ENCODE measurements at places on chromosomes 2 and 18.

DNA sequence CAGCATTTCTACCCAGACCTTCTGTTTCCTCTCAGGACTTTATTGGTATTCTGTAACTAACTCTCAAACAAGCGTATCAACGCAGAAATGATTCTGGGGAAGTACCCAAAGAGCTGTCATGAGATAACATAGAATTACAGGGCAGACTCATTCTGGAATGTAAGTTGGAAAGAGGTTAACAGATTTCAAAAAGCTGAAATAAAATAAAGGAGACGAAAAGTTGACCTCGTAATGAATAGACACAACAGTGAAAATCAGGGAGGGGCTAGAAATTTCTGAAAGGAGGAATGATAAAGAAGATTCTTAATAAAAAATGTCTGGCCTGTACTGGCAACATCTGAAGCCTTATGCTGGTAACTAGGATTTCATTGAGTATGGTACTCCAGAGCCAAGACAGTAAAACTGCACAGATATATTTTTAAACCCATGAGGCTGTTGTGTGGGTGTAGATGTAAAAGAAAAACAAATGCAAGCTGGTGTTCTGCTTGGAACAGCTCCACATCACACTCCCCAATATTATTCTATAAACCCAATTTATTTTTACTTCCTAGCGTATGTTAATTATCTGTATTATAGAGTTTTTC is 23.9 kb downstream of the RBMS1 start:
- DNase-seq = no peak

- DNase-seq = no peak
These were observed 15.2 kb upstream of the NT5DC4 start for GRCh38 chr2:112705575-112705974.

- DNase-seq = no peak
These were observed 5.6 kb upstream of the CENPA start for GRCh38 chr2:26780203-26780760.

GRCh38 chr18:39481281-39481680 is 1915.7 kb upstream of the CELF4 start:
- DNase-seq = no peak

GRCh38 chr2:37599688-37600525 is 71.5 kb downstream of the CDC42EP3 start:
- DNase-seq = no peak

GRCh38 chr2:44349506-44349905 is 11.8 kb downstream of the PREPL start:
- DNase-seq = no peak

- no peak for DNase-seq
These were observed 29.9 kb upstream of the PPP1CB start for GRCh38 chr2:28721601-28722191.

DNA sequence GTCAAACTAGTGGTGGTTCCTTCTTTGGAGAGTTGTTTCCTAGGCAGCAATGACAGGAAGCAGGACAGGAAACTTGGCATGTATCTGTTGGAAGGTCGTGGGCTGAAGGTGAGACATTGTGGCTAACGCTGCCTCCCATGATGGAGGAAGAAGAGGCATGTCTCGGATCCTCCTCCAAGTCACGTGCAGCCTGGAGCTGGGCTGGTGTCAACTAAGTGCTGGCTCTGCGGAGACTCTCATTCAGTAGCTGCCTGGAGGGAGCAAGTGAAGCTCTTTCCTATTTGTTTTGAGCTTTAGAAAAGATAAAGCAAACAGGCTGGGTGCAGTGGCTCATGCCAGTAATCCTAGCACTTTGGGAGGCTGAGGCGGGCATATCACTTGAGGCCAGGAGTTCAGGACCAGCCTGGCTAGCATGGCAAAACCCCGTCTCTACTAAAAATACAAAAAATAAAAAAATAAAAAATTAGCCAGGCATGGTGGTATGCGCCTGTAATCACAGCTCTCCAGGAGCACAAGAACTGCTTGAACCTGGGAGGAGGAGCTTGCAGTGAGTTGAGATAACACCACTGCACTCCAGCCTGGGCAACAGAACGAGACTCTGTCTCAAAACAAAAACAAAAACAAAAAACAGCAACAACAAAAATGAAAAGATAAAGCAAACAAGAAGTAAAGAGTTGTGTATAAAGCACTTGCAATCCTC is 28.2 kb upstream of the INO80C start:
- DNase-seq = no peak

DNA sequence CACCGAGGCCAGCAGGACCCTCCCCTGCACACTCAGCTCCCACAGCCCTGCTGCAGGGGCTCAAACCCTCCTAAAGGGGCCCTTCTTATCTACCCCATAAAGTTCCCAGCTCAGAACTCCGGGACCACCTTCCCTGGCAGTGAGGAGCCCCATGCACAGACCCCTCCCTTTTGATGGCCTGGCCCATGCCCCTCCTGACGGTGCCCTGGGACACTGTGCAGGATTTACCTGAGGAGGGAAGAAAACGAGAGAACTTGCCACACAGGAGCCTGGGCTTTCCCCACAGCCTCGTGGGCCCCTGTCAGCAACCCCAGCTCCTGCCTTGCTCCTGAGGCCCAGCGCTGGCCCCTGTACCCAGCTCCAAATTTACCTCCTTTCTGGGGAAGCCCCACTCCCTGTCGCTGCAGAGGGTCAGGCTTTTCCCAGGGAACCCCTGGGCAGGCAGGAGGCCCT is 206.3 kb upstream of the SALL3 start:
- DNase-seq = no peak

DNA sequence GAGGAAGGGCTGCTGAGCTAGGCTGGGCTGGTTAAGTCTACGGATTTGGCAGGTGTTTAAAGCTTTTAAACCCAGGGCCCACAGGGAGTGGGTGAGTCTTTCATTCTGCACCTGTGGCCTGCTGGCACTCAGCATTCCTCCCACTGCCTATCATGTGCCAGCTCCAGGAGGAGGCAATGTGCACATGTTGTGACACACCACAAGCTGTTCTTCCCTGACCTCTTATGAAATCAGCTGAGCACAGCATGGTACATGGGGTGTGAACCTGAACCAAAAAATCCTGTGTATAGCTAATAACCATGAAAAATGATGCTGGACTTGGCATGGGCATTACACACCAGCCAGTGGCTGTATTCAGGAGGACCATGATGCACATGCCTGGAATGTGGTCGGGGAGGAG is 297.9 kb upstream of the MMADHC start:
- no peak for DNase-seq

DNA sequence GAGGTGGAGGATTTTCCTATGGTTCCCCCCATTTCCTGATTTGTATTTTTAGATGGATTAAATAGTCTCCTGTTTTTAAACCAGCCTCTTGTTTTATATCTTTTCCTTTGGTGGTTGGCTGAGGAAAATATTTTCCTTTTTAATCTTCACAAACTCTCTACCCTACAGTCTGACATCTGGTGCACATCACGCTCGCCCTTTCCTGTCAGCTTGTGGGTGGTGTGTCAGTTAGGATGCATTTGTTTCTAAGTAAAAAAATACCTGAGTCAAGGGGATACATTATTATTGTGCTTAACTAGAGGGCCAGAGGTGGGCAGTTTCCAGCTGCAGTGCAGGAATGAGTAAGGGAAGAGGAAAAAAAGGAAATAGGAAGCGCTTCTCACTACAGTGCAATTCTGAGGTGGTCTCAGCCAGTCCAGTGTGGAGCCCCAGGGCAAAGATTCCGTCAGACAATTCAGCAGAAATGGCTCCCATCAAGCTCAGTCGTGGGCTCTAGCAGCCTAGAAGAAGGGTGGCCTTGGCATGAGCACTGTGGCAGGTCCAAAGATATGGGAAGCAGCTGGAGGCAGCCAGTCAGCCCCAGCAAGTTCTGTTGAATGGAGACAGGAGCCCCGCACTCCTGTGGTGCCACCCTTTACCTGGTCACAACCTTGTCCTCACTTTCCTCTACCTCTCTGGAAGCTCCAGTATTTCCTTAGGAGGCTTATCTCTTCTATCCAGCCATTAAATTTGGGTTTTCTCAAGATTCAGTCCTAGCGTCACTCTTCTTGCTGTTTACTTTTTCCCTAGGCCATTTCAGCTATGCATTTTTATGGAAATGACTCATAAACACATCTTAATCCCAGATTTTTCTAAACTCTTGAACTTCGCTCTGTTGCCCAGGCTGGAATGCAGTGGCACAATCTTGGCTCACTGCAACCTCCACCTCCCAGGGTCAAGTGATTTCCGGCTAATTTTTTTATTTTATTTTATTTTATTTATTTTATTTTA is 18.5 kb downstream of the SFTPB start:
- DNase-seq = no peak

GRCh38 chr18:13032173-13032572 is 41.0 kb downstream of the CEP192 start:
- DNase-seq = no peak

GRCh38 chr2:181576431-181576830 is 80.5 kb downstream of the CERKL start:
- DNase-seq = no peak

- no peak for DNase-seq
These were observed 24.8 kb downstream of the CCT7 start for GRCh38 chr2:73258913-73259215.

DNA sequence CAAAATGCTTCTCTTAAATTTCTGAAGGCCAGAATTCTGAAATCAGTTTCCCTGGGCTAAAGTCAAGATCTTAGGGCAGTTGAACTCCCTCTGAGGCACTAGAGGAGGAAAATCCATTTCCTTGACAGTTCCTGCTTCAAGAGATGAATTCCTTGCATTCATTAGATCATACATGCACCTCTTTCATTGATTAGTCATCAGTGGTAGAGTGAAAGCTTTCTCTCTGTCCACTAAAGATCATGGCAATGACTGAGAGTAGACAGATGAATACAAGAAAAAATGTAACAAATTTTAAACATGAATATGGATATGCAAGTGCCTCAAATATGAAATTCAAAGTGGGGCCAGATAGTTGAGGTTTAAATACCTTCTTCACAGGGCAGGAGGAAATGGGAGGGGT is 693.4 kb upstream of the TMEFF2 start:
- DNase-seq = no peak

DNA sequence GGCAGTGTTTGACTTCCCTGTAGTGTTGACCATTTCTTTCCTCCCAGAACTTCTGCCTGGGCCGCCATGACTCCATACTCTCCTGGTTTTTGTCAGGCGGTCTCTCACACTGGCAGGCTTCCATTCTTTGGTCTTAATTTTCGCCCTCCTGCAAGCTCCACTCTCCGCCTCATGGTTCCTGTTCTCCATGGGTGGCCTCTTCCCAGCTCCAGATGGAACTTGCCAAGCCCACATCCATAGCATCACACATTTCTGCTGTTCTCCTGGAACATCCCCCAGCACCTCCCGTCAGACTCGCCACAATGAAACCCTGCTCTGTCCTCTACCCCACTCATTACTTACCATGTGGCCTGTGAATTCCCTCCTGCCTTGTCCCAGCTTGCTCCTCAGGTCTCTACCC is 896 bp upstream of the AFF3 start:
- no peak for DNase-seq

GRCh38 chr18:3171631-3172030 is 48.1 kb downstream of the MYOM1 start:
- DNase-seq = no peak

DNA sequence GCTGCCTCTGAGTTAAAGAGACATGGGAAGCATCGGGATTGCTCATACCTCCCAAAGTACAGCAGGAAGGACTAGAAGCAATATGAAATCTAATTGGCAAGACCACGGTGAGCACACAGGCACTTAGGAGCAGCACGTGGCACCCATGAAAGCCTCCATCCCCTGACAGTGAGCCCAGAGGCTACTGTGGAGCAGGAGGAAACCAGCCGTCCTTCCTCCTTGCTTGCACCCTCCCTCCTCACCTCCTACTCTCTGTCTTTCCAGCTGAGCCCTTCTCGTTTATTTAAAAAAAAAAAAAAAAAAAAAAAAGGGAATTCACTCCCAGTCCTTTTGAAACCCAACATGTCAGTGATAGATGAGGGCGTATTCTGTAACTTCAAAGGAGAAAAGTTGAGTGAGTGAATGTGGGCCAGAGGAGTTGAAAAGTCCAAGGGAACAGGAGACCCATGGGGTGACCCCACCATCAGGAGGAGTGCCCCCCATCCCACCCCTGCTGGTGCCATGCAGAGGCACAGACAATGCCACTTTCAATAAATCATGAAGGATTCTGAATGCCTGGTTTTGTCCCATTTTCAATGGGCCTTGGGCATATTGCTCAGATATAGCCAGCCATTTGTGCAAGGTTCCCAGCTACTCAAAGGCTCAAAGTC is 96.6 kb upstream of the ALPP start:
- no peak for DNase-seq

DNA sequence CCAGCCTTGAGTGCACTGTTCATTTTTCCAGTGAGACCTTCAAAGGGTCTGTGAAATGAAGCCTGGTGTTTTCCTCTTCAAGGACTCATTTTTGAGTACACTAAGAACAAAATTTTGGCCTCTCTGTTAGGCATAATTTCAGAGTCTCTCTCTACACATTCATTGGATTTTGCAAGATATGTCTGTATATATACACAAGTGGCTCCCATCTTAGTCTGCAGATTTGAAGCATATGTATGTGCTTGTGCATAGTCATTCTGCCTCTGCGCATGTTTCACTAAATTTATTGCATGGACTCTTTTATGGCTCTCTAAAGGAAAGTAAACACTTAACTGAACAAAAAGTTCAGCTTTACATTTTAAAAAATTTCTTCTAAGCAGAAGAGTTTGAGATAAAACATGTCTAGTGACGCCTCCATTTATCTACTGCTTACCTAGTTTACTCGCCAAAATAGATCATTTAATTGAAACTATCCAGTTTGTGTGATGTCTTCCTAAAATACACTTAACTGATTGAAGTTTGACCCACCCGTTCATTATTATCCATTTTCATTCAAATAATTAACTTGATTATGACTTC is 145.9 kb downstream of the FMNL2 start:
- DNase-seq = no peak

DNA sequence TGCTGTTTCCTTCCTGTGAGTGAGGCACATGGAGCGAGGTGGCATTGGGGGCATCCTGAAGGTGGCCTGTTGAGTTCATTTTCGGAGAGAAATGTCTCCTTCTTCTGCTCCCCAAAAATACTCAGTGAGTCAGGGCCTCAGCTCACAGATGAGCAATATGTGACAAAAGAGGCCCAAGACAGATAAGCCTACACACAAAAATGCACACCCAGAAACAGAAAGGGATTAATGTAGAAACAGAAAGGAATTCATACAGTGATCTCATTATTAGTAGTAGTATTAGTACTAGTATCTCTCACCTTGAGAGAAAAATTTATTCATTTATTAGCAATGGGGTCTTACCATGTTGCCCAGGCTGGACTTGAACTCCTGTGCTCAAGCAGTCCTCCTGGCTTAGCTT is 5.1 kb downstream of the GPR75 start:
- DNase-seq = no peak

DNA sequence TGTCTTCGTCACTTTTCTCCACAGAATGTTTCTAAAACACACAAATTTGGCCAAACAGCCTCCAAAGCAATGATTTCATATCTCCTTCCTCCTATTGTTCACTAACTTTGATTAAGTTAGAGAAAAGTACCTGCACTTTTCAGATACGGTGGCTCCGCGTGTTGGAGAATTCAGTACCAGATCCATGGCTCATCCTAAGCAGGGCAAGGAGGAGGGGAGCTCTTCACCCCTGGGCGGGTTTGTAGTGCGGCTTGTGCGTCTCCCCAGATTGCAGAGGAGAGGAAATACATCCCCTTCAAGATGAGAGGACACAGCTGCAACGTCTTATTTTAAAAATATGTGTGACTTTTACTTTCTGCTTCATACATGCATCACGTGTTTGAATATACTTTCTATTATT is 333.0 kb downstream of the AGAP1 start:
- DNase-seq = no peak

GRCh38 chr2:23712756-23713151 is 214.2 kb downstream of the ATAD2B start:
- no peak for DNase-seq
